Thyroid gland (tissue), 4 donors: ENCODE measurements at places on chromosomes 7 and 10.

DNA sequence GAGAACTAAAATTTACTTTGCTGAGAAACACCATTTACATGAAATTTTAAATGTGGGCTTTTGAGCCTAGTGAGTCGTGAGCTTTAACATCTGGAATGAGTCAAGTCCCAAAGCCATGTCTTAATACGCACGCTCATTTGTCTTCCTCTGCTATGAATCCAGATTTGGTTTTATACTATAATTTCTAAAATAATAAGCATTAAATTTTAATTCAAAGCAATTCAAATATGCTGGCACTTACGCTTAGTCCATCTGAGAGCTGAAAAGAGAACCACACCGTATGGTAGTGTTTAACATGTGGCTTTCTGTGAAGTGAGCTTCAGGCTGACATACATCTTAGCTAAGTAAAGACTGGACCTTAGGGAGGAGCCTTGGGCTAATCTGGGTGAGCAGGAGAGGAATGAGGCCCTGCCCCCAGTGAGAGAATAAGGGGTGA lies 52.2 kb downstream of the CUBN start:
- DNase-seq, result no peak

DNA sequence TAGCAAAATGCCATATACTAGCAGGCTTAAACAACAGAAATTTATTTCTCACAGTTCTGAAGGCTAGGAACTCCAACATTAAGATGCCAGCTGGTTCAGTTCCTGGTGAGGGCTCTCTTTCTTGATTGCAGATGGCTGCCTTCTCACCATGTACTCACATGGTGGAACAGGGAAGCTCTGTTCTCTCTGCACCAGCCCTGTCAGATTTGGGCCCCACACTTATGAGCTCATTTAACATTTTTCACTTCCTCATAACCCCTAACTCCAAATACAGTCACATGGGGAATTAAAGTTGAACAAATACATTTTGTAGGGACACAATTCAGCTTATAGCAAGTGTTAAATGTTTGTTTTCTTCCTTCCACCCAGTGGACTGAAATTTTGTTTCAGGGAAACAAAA lies 218.6 kb upstream of the TAC1 start:
- DNase-seq, result no peak

DNA sequence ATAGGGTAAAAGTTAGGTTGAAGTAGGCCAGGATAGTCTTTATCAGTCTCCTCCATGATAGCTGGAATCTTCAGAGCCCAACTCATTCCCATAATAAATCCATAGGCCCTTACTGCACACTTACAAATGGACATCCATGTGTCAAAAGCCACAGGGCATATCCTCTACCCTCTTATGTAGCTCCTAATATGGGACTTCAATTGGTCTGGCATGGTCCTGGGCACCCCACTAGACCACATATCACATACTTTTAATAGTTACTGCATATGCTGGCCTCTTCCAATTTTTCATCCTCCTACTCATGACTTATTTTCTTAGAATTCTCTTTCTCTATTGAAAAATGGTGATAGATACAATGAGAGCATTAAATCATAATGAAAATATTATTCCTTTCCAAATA lies 169.3 kb downstream of the MAGI2 start:
- DNase-seq, result no peak

GRCh38 chr7:87882151-87882937 lies 6.1 kb downstream of the DBF4 start:
- DNase-seq, result no peak
